ENCODE measurements at places on chromosomes 4 and X.

GRCh38 chrX:22345884-22346283 lies 73.2 kb downstream of the CBLL2 start:
- DNase-seq, result no peak

DNA sequence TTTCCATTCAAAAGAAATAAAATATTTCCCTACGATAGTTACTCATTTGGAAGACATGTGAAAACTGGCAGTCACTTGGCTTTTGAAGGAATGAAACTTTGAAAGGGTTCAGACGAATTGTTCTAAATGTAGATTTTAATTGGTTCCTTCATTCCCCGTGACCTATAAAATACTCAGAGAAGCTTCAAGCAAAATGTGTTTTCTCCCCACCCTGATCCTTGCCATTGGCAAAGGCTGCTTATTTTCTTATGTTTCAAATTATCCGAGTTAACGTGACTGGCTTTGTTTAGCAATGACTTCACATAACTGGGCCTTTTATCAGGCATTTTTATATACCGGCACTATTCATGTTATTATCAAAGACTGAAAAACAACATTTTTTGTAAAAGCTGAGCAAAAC lies 204.1 kb upstream of the NEIL3 start:
- DNase-seq, result no peak

GRCh38 chr4:184376126-184376838 lies 98.1 kb downstream of the IRF2 start:
- DNase-seq, result no peak

DNA sequence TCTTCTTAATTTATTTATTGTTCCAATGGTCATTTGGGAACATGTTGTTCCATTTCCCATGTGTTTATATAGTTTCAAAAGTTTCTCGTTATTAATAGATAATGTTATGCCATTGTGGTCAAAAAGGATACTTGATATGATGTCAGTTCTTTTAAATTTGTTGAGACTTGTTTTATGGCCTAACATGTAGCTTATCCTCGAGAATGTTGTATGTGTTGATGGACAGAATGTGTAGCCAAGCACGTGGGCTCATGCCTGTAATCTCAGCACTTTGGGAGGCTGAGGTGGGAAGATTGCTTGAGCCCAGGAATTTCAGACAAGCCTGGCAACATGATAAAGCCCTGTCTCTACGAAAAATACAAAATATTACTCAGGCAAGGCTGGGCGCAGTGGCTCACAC lies 168.5 kb upstream of the USP38 start:
- no peak for DNase-seq

DNA sequence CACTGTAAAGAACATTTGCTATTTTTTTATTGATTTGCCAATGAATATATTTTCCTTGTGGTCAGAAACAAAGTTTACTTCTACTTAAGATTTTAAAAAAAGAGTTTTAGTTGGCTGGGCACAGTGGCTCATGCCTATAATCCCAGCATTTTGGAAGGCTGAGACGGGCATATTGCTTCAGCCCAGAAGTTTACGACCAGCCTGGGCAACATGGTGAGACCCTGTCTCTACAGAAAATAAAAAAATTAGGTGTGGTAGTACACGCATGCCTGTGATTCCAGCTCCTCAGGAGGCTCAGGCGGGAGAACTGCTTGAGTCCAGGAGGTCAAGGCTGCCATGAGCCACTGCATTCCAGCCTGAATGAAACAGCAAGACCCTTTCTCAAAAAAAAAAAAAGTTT lies 36.8 kb downstream of the LRP2BP start:
- DNase-seq, result peak; percentile 87

GRCh38 chrX:55663584-55663983 lies 40.4 kb downstream of the FOXR2 start:
- no peak for DNase-seq

DNA sequence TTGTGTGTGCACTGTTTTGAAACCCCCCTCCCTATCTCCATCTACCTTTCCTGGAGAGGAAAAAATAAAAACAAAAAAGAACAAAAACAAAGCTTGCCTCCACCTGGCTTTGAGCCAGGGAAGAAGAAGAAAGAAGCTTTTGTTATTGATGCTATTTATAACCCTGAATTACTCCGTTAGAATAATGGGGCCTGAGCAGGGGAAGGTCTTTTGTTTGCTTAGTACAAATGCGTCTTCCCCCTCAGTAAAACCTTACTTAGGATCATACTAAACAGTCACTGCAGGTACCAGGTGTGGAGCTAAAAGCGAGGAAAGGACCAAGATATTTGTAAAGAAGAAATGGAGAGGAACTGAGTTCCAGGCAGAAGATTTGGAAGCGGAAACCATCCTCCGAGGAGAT lies 352.1 kb downstream of the KCNIP4 start:
- DNase-seq, result no peak

- no peak for DNase-seq
Measured at GRCh38 chr4:88109123-88109881, 49.1 kb downstream of the ABCG2 start.

All from brain microvascular endothelial cell (primary cell).